Gastrocnemius medialis (tissue), 4 donors: ENCODE measurements at places on chromosomes 3 and 15. TPM values are rescaled to one million over a fixed set of nuclear protein-coding genes. Genes with fewer than 3 reads are reported as not detected.

DNA sequence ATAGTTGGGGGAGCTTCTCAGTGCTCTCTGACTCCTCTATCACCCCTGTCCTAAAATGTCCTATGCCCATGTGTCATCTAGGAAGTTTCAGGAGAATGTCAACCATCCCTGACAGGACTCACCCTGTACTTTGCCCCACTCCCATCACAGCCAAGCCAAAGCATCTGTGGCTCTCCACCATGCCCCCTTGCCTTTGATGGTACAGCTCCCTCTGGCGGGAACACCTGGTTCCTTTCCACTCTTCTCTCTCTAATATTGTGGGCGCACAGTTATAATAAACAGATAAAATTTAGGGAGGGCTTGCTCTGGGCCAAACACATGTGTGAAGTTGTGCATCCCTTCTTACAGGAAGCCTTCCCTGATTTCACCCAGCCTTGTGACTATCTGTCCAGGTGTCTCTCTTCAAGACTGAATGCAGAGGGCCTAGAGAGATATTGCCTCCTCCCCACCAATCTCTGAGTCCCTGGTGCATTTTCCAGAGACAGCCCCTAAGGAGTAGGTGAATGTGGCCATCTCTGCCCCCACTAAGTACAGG is 62.8 kb downstream of the ISG20 start:
- no peak for DNase-seq

DNA sequence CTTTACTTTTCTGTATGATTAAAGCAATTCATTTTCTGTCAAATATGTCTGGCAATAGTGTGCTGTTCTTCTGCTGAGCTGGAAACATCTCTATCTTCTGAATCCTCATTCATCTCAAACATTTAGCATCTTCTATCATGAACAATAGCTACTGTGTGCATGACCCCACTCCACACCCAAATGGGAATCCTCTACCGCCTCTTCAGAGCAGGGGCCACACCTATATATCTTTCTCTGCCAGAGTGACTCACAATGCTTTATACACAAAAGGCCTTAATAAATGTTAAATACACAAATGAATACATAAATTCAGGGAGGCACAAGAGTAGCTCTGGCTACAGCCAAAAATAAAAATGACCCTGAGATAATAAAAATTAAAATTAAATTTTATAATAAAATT is 8.0 kb downstream of the ALDH1A2 start:
- no peak for DNase-seq

- no peak for DNase-seq
Measured at GRCh38 chr15:59516655-59517461, 78.9 kb downstream of the FAM81A start.

GRCh38 chr15:27458345-27459084 is 487.5 kb downstream of the GABRG3 start:
- DNase-seq, result no peak

DNA sequence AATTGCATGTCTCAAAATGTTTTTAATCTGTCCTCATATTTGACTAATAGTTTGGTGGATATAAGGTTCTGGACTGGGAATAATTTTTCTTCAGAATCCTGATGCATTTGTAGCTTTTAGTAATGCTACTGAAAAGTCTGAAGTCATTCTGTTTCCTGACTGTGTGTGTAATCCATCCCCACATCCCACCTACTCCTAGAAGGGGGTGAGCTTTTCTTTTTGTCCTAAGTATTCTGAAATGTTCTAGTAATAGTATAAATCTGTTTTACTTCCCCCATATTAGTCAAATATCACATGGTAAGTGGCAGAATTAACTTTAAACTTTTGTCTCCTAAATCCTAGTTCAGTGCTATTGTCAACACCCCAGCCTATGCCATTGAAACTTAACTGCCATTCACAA is 162.8 kb downstream of the GREM1 start:
- DNase-seq, result no peak

CLDND1 gene
- total RNA-seq, result 93.1 TPM

ANKDD1A gene
- total RNA-seq, result 0.11 TPM

GRCh38 chr15:36361351-36361870 is 218.0 kb upstream of the CDIN1 start:
- DNase-seq, result no peak

DNA sequence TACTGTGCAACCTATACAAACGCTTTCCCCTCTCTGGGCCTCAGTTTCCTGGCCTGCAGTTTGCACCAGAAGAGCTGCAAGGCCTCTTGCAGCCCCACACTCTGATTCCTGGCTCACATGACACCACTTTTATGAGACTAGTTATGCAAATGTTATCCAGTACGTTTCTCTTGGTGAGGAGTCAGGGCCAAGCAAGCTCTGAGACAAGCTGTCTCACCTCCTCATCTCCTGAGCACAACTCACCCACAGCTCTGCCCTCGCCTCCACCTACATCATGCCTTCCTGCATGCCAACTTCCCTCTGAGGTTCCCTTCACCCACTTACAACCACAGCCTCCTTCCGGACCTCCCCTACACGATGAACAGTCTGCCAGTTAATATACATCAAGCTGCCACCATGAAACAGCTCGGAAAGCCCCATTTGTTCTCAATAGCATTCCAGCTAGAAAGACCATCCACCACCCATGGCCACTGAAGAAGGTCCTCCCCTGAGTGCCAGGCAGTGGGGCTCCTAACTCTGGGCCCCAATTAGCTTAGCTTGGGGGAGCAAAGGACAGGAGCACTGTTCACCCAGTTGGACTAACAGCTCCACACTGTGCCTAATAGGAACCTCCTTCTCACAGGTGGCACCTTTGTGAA is 25.0 kb downstream of the CRYGS start:
- no peak for DNase-seq

- no peak for DNase-seq
Measured at GRCh38 chr15:99480016-99480810, 85.6 kb upstream of the MEF2A start.

DNA sequence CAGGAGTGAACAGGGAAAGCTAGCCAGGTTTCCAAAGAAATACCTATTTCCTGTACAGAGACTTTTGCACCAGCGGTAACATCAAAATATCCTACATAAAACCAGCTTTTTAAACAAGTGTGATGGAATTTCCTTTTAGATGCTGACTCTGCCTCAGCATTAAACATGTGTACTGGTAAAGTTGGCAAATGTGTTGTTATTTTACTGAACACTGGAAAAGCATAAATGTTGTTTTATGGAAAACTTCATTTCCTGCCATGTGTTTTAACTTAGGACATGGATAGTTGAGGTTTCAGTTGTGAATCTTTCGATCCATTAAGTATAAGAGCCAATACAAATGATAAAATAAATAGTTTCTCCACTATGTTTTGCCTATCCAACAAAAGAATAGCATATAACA is 15.7 kb downstream of the OXNAD1 start:
- DNase-seq, result no peak

OXTR gene
- total RNA-seq, result not detected

GRCh38 chr3:60086811-60087210 is 1037.0 kb upstream of the CFAP20DC start:
- no peak for DNase-seq

DNA sequence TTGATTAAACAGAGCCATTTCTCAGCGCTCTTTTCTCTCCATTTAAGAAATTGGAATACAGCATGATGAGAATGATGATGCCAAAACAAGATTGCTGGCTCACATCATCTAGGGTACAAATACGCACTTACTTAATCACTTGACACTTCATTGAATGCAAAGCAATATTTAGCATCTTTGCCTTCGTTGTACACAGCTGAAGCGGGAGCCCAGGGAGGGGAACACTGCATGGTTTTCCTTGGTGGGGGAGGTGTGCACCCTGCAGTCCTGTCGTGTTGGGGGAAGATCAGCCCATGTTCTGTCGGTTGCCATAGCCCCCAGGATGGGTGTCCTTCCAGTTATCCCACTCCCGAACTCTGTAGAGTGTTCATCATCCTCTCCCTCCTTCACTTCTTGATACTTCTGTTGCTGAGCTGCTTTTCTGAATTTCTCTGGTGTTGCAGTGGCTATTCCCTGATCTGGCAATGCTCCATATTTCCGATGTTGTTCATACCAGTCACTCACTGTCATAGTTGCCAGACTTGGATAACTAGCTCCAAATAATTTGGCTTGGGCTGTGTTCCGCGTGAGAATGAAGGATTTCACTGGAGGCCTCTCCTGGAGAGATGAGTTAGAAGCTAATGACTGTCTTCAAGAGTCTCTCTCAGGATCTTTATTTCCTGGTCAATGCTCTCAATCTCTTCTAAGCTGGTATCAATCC is 50.1 kb upstream of the DYNC1LI1 start:
- no peak for DNase-seq

DNA sequence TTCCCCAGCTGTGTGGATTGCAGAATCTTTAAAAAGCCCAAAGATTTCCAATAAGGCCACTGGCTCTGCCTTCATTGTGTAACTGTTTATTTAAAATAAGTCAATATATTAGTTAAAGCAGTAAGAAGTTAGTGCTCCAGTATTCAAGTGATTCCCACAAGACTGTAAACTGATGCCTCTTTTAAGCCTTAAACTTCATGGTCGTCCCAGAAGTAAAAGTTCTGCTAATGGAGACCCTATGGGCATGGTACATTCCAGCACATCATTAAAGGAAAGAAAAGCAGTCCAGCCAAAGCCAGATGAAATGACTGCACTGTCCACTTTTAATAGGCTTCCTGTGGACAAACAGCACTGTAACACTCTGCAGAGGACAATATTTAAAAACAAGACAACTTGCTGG is 512.6 kb downstream of the MECOM start:
- DNase-seq, result no peak

GRCh38 chr3:168288511-168289401 is 193.0 kb upstream of the GOLIM4 start:
- no peak for DNase-seq

DNA sequence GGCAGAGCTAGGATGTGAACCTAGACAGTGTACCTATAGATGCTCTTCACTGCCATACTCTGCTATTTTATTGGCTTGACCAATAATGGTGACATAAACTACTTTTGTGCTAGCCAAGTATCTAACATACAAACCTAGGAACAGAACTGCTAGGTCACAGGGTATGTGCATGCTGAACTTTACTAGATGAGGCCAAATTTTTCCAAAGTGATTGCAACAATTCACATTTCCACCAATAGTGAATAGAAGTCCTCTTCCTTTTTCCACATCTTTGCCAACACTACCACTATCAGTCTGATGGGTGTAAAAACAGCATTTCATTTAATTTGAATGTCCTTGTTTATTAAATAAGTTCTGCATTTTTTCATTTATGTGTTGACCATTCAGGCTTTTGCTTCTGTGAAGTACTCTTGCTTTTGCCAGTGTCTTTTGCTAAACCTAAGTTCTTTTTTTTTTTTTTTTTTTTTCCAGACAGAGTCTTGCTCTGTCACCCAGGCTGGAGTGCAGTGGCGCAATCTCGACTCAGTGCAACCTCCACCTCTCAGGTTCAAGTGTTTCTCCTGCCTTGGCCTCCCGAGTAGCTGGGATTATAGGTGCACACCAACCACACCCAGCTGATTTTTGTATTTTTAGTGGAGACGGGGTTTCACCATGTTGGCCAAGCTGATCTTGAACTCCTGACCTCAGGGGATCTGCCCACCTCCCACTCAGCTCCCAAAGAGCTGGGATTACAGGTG is 54.1 kb downstream of the DCAF1 start:
- no peak for DNase-seq

GRCh38 chr15:49712846-49713450 is 92.1 kb downstream of the DTWD1 start:
- no peak for DNase-seq

DNA sequence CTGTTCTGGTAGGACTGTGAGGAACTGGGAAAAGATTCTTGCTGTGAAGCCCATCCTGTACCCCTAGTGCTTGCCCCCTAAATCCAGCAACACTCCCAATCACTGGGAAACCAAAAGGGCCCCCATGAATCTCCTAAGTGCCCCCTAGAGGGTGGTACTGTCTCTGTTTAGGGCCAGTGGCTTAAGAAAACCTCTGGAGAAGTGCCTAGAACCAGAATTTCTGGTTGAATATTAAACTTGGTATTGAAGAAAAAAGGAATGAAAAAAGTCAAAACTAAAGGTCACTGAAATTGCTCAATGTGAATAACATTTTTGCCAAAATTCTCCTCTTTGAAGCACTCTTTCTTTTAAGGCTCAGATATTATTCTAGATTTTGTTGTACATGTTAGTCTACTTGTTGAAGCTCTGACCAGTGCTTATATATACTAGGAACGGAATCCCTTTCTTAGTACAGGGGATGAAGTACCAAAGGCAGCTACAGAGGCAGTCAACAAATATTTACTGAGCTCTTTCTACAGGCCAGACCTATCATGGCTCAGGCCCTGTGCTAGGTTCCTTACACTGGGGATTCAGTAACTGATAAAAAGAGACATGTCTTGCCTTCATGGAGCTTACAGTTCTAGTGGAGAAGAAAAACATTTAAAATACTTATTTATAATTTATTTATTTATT is 138.8 kb downstream of the MYLK start:
- DNase-seq, result no peak

DNA sequence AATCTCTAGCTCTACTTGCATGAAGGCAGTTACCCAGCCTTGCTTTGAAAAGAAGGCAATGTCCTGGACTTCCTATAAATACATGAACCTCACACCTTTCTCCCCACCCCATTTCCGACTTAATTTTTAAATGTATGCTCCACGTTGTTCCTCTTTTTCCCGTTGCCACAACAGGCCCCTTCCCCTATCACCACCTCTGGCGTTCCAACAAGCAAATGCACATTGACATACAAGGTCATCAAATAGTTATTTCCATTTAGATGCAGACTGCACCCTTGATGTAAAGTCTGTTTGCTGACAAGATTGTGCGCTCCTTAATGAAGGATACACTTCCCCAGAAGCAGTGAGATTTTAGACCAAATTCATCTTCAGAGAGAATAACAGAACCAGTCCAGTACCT is 260.7 kb upstream of the UMPS start:
- DNase-seq, result no peak

BMF gene
- total RNA-seq, result 3.5 TPM

- no peak for DNase-seq
Measured at GRCh38 chr3:43478118-43478785, 143.6 kb downstream of the ANO10 start.

DNA sequence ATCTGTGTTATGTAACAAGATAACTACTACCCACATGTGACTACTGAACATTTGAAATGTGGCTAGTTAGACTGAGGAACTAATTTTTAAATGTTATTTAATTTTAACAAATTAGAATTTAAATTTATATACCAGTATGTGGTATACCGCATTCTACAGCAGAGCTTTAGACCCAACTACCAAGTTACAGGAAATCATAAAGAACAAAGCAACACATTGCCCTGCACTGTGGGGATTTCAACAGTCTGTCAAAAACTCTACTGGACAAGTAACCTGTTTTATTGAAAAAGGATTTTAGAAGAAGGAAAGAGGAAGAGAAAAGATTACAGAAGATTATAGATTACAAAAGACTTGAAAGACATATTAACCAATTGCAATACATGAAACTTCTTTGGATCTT is 64.9 kb downstream of the DPH6 start:
- no peak for DNase-seq

- DNase-seq, result no peak
Measured at GRCh38 chr15:31241888-31242522, 84.6 kb upstream of the KLF13 start.
